ENCODE measurements at places on chromosomes 6 and 20.

DNA sequence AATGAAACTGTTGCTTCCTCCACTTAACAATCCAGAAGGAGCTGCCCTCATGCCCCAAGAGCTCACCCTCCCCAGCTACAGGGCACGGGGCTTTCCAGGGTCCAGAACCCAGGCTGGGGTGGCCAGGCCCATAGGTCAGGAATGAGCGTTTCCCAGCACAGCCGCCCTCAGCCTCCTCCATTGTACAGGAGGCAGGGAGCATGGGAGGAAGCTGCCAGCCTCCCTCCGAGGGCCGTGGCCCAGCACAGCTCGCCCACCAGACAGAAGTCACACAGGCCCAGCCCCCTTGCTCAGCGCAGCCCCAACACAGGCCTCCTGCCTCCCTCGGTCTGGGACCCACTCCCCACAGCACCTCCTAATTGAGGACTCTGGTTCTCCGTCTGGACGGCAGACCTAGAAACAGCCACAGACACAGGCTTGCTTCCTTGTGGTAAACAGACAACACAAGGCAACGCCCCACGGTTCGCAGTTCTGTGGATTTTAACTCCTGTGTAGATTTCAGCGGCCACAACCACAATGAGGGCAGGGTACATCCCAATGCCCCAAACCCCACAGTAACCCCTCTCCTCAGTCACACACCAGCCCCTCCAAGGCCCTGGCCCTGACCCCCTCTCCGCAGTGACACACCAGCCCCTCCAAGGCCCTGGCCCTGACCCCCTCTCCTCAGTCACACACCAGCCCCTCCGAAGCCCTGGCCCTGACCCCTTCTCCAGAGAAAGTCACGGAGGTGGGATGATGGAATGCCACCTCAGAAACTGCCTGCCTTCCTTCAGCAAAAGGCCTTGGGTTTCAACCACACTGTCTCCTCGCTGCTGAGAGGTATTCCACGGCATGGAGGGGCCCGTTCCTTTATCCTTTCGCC, 173.5 kb downstream of the DLL1 start:
- no peak for DNase-seq

DNA sequence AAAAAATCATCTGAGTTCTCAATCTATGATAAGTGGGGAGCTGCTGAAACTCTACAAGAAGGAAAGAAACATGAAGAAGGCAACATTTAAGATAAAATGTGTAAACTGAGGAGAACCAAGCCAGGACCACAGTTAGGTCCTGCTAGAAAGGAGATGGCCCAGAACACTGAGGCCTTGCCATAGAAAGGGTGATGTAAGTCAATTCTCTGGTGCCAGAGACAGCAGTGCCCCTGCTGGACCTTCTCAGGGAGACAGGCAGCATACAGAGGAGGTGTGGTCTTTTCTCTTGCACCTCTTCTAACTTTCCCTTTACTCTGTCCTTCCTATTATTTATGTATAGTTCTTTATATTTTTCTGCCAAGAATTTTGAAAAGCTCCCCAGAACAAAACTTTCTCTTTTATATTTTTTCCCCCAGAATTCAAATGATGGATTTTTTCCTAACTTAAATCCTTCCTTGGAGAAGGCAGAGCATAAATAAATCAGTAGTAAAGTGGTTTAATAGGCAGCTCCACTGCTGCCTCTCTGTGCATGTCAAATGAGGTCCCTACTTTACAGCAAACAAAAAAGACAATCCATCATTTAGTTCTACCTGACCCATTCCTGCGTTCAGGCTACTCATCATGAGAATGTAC, 9.0 kb downstream of the UQCC2 start:
- no peak for DNase-seq

- DNase-seq, result no peak
Measured at GRCh38 chr6:122869437-122870024, 80.5 kb downstream of the SMPDL3A start.

GRCh38 chr6:144715344-144715743, 430.2 kb downstream of the UTRN start:
- DNase-seq, result no peak

- DNase-seq, result no peak
Measured at GRCh38 chr6:160791981-160792418, 90.0 kb downstream of the PLG start.

DNA sequence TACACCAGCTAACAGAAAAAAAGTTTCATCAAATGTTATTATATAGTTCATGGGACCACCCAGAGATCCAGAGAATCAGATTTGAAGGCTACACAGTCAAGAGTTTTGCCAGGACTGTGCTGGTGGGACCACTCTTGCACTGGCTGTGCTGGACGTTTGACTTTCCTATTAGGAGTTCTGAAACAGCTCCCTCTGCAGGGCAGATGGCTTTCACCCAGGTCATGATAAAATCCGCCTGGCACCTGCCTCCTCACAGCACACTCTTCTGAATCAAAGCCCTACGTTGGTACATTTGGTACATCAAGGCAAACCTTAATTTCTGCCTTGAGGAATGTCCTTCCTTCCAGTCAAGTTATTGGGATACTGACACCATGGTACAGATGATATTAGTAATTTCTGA, 302.1 kb downstream of the ZNF217 start:
- no peak for DNase-seq

DNA sequence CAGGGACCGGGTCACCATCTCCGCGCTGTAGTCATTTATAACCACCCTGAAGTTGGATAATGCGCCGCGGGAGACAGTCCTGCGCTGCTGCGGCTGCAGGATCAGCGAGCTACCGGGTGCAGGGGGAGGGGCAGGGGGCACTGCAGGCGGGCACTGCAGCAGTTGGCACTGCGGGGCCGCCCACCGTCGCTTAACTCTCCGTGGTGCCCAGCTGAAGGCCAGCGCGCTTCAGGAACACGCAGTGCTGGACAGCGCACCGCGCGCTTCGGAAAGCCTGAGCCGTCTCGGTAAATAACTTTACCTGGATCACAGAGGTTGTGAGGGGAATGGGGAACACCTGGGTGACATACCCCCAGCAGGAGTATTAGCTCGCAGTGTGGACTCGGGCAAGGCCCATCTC, 12.4 kb upstream of the LRFN2 start:
- no peak for DNase-seq

DNA sequence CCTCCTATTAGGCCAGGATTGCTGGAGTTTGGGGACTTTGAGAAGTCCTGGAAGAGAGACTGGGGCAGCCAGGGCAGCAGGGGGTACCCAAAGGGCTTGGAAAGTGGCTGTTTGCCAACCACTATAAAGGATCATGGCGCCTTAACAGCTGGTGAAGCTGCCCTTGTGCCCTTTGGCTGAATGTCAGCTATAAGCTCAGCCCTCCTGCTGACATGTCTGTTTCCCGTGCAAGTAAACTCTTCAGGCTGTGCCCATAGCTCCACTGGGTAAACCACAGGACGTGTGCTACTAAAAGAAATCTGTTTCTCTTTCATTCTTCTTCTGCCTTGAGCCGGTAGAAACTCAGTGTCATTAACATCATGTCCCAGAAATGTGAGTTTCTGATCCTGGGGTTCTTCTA, 97.3 kb downstream of the CAP2 start:
- DNase-seq, result no peak

GRCh38 chr6:25027221-25027916, 91.6 kb upstream of the RIPOR2 start:
- peak; percentile 62 for DNase-seq

DNA sequence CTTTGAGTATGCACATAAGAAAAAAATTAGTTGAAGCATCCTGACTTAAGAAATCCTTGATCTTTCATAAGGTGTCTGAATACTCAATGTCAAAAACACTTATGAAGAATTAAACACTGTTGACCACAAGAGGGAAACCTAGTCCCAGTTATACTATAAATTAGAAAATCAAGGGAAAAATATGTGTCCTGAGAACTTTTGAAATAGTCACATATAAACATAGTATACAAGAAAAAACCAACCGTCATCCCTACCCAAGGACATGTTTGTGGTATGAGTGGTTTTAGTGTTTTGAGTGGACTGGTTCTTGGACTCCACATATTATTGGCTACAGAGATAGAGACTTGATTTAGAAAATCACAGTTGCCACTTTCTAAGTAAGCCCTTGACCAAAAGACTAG, 7.6 kb upstream of the HLA-DRA start:
- no peak for DNase-seq

DNA sequence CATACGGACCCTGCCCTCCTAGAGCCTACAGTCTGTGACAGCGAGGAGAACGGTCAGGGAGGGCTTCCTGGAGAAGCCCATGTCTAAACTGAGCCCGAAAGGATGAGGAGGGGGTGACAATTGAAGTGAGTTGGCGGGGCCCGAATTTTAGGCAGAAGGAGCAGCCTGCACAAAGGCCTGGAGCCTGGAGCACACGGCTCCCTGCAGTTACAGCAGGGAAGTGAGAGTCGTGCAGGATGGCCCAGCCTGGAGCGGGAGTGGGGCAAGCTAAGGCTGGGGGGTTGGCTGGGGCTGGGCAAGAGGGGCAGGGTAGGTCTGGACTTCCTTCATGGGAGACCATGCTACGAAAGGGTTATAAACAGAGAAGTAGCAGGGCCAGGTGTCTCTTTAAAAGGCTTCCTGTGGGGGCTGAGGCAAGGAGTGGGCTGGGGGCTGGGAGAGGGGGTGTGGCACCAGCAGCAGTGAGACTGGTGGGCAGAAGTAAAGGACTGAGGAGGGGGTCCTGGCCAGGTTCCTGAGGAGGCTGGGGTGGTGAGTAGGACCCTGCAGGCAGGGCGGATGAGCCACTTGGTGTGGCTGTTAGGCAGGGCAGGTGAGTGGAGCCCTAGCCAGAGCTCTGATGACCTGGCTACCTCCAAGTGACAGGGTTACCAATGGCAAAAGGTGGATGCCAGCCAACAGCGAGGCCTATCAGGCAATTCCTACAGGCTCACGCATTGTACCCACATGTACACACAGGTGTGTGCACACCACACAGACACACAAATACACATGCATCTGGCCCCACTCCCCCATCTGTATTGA, 119.2 kb downstream of the MRPL14 start:
- no peak for DNase-seq

- no peak for DNase-seq
Measured at GRCh38 chr20:11917663-11918062, at the start of gene BTBD3. Gene BTBD3 (plus strand): TSS chr20:11917893. CDS start chr20:11918276, 383 bp downstream.

- DNase-seq, result no peak
Measured at GRCh38 chr6:93418408-93419303, 703 bp downstream of the EPHA7 start.

DNA sequence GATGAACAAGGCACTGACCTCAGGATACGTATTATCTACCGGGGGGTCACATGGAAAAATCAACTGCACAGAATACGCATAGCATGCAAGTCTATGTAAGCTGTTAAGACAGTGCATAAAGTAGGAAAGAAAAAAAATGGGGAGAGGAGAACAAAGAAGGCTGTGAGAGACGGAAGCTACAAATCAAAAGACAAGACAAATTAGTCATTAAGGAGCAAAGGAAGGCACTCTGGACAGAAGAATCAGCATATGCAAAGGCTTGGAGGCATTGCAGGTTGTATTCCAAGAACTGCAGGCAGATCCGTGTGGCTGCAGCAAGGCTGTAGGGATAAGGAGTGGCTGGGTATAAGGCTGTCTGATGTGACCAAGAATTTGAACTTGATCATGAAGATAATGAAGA, 89.0 kb downstream of the NRSN1 start:
- DNase-seq, result no peak

DNA sequence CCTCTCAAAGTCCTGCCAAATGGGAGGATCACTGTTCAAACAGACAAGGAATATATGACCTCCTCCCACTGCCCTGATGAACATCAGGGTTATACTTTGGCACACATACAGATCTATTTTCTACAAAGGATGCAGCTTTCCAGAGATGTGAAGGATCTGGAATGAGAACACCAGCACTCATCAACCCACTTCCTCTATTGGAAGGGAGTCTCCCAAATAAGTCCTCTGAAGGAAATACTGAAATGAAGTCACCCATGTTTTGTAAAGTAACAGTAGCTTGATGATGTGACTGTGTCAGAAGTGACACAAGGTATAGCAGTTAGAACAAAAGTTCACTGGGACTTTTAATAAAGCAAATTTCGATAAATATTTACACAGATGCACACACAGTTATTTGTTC, 104.9 kb downstream of the OGFRL1 start:
- no peak for DNase-seq

DNA sequence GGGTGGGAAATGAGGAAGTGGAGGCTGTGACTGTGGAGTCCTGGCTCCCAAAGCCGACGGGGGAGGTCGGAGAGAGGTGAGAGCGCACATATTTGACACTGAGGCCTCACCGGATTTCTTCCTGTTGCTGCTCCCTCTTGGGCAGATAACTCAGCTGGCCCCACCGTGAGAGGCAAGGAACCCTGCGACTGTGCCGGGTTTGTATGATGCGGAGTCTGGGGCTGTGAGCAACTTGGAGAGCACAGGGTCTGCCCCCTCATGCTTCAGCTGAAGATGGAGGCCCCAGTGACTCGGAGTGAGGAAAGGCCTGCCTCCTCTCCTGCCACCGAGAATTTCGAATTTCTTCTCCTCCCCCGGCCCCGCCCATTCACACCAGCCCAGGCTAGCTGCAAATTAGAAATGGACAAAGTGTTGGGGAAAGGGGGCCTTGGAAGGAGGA, 160.6 kb downstream of the GRM4 start:
- no peak for DNase-seq

GRCh38 chr6:163965426-163966348, 551.2 kb downstream of the QKI start:
- no peak for DNase-seq

GRCh38 chr6:117504478-117505144, 22.1 kb downstream of the DCBLD1 start:
- no peak for DNase-seq

GRCh38 chr6:22199771-22200170, 97.1 kb downstream of the PRL start:
- no peak for DNase-seq

- DNase-seq, result no peak
Measured at GRCh38 chr20:34322267-34323105, 19.3 kb upstream of the AHCY start.

DNA sequence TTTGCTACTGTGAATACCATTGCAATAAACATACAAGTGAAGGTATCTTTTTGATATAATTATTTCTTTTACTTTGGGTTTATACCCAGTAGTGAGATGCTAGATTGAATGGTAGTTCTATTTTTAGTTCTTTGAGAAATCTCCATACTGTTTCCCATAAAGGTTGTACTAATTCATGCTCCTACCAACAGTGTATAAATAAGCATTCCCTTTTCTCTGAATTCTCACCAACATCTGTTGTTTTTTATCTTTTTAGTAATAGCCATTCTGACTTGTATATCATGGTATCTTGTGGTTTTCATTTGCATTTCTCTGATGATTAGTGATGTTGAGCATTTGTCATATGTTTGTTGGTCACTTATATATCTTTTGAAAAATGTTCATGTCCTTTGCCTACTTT, 183.6 kb upstream of the LRFN2 start:
- no peak for DNase-seq

- no peak for DNase-seq
Measured at GRCh38 chr6:52230685-52231084, 13.6 kb downstream of the IL17F start.

- no peak for DNase-seq
Measured at GRCh38 chr6:170018422-170018935, 267.1 kb downstream of the ERMARD start.

GRCh38 chr6:169899481-169900145, 148.2 kb downstream of the ERMARD start:
- DNase-seq, result no peak

DNA sequence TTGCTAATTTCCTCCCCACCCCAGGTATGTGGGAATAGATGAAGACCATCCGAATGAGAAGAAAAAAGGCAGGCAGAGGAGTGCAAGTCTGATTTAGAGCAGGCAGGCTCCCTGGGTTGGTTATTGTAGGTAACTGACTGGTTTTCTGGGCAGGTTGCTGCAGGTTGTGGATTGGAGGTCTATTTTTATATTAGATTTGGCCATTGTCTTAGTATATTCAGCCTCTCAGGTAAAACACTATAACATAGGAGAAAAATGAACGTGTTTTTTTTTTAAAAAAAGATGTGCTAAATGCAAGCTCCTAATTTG, 492 bp upstream of the TBC1D7 start:
- no peak for DNase-seq

GRCh38 chr6:121932076-121932991, 467.1 kb upstream of the HSF2 start:
- DNase-seq, result no peak

Measured in stimulated activated CD4-positive, alpha-beta T cell treated with anti-CD3 and anti-CD28 coated beads, Interleukin-12 subunit alpha, Interleukin-12 subunit beta, amount 100 ng/mL, for 4 hours (primary cell).